ENCODE measurements at places on chromosomes 2 and 18. TPM values are rescaled to one million over a fixed set of nuclear protein-coding genes. Genes with fewer than 3 reads are reported as not detected.

DNA sequence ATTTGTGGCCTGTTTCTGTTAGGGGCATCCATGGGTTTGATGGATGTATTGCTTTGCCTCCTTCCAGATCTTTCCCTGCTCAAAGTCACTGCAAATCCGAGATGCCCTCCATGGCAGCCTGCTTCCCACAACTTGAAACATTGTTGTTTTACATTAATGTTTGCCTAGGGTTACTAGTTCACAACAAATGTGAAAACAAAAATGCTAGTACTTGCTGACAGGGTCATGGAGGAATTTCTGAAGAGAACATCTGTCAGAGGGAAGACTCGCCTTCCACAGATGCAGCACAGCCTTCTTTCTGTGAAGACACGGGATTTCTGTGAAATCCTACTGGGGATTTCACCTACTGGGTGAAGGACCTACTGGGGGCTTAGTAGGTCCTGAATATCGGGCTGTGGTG is 260.0 kb upstream of the FN1 start:
- no peak for DNase-seq

The GPR155 gene
- 3.9 TPM for total RNA-seq

DNA sequence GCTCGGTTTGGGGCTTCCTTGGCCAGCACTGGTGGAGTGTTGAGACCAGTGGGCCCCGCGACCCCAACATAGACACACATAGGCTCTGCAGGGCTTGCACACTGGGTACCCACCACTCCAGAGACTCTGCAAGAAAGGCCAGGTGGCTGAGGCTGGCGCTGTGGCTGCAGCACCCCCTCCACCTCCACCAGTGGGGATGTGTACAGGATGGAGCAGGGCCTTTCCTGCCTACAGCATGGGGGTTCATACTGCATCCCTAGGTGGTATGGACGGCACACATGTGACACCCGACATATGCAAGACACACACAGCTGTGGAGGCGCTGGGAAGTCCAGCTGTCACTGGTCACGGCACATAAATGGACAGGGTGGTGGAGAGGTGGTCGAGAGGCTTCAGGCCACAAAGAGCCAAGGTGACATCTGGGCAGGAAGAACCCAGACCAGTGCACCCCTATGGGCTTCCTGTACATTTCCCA is 1.3 kb downstream of the RNPEPL1 start:
- no peak for DNase-seq

DNA sequence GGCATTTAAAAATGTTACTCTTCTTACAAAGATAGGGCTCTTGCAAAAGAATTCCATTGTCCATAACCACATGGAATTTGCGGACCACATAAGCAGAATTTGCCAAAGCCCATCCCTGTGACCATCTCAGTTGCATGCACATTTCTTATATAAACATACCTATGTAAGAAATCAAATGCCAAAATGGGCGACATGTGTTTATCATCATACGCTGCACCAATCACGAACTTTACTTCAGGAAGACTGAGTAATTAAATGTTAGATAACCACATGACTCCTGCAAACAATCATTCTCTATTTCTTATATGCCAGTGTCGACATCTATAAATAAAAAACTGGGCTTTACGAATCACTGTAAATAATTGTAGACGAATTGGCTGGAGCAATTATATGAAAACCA is 186.1 kb upstream of the RBMS1 start:
- no peak for DNase-seq

The CLHC1 gene
- total RNA-seq: 4.9 TPM

GRCh38 chr18:36075862-36076587 is 8.7 kb upstream of the RPRD1A start:
- DNase-seq: no peak

The LRRC30 gene
- not detected for total RNA-seq

DNA sequence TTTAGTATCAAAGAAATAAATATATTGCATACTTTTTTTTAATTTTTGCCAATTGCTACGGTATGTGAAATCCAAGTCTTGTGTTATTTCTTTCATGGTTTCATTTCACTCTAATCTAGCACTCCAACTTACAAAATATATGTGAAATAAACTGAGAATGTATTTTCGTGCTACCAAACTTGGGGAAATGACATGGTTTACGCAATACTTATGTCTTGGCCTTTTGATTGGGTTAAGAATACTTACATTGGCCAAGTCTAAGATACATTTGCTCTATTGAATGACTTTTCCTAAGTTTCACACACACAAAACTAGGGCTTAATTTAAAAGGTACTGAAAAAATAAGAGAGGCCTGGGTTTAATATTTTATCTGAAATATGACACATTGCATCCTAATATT is 80.5 kb downstream of the VRK2 start:
- no peak for DNase-seq

The TSN gene
- 18.3 TPM for total RNA-seq

All from liver (tissue), 10 donors.